H54 (cell line): ENCODE measurements at places on chromosomes 3 and 15.

DNA sequence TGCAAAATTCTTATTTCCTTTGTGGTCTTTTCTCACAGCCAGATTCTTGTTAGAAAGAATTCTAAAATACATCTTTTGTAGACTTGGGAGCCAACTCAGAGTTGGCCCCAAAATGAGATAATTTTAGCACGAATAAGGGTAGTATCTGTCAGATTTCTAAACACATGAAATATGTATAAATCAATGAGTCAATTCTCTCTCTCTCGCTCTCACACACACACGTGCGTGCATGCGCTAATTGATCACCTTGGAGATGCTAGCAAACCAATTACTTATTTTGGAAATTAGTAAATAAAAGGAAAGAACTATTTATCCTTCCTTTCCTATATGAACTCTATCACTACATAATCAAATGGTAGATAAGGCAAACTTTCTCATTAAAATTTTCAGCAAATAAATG is 32.9 kb upstream of the PIK3R4 start:
- no peak for DNase-seq

DNA sequence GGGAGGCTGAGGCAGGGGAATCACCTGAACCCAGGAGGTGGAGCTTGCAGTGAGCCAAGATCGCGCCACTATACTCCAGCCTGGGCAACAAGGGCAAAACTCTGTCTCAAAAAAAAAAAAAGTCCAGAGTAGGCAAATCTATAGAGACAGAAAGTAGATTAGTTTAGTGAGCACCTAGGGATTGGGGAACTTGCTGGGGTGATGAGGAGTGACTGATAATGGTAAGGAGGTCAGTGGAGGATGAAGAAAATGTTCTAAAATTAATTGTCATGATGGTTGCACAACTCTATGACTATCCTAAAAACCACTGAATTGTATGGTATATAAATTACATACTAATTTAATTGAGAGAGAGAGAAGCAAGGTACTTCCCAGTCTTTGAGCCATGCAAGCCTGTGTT is 27.8 kb upstream of the LYZL4 start:
- no peak for DNase-seq

DNA sequence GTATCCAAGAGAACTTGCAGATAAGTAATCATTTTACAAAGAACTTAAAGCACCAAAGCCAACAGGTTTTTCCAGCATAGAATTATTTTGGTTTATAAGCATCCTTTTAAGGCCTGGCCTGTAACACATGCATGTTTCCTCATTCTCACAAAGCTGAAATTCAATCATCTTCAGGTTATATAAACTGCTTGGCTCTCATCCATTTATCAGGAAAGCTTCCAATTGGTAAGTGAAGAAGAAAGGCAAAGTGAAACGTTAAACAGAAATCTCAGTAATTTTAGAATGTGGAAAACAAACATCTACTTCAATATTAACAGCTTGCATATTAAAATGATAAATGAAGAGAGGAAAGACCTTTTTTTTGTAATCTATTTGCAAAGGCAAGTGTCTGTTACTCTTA is 1.6 kb downstream of the SERP1 start:
- DNase-seq: no peak

- DNase-seq: no peak
Measured at GRCh38 chr15:77525400-77525811, 104.7 kb downstream of the HMG20A start.

DNA sequence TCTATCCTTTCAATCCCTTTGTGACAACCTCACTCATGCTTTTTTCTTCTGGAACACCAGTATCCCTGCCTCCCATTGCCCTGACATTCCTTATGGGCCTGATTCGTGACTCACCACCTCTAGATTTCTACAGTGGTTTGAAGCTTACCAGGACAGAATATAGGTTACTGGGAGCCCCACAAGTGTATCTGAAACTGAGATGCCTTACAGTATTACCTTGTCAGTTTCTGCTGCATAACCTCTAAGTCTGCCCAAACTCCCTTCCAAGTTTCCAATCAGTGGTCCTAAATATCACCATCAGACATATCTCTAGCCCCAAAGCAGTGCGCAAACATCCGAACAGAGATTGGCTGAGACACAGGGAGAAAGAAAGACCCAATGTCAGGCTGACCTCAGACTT is 5.6 kb downstream of the CPB1 start:
- no peak for DNase-seq

DNA sequence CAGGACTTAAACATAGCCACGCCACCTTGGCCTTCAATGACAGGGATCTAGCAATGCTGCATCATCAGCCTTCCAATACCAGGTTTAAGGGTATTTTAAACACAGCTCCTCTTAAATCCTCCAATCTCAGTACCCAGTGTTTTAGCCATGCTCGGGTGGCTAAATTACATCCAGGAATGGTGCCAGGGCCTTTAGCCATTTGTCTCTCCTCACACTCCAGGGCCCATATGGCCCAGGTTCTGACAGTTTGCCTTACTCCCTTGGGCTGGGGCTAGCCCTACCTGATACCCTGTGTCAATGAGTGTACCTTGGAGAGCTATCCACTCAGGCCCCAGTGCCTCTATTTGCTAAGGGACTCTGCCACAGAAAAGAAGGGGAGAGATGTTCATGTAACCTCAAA is 29.4 kb downstream of the ZNF589 start:
- no peak for DNase-seq

DNA sequence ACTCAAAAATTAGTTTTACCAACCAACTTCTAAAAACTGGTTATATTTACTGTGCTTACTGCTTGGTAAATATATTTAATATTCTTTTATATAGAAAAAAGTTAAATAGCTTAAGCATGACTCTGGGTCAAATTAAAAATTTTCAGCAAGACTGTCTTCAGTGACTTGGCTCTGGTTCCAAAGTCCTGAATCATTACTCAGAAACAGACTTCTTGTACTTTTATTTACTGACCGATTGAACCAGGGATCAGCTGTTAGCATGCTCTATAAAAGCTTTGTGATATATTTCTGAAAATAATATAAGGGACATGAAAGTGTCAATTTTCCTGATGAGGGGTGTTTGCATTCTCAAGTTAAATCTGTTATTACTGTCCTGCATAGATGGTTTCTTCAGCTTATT is 164.3 kb downstream of the MCTP2 start:
- no peak for DNase-seq

- DNase-seq: no peak
Measured at GRCh38 chr3:143000528-143000927, 842 bp upstream of the U2SURP start.

- DNase-seq: no peak
Measured at GRCh38 chr15:73455876-73456275, 12.9 kb downstream of the REC114 start.

- no peak for DNase-seq
Measured at GRCh38 chr15:98017150-98017964, 56.9 kb downstream of the ARRDC4 start.

GRCh38 chr15:93488296-93488713 is 399.3 kb upstream of the RGMA start:
- no peak for DNase-seq

- no peak for DNase-seq
Measured at GRCh38 chr3:118400886-118401285, 633.8 kb downstream of the IGSF11 start.

- no peak for DNase-seq
Measured at GRCh38 chr3:147851062-147851461, 441.9 kb downstream of the ZIC1 start.

GRCh38 chr3:34056181-34056910 is 257.9 kb downstream of the PDCD6IP start:
- no peak for DNase-seq

- no peak for DNase-seq
Measured at GRCh38 chr3:160774172-160774571, 18.1 kb downstream of the PPM1L start.

DNA sequence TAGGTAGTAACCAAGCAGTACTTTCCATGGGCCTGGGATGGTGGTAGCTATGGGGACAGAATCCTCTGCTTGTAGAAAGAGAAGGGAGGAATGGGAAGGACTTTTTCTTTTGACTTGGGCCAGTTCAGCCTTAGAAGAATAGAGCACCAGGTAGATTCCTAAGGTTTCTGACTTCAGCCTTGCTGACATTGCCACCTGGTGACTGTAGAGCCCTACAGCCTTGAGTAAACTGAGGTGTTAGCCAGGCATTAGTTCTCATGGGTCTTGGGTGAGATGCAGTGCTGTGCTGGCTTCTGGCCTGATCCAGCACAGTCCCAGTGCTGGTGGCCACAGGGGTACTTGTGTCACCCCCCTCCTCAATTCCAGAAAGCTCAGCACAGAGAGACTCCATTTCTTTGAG is 171.1 kb downstream of the ZBBX start:
- DNase-seq: no peak

DNA sequence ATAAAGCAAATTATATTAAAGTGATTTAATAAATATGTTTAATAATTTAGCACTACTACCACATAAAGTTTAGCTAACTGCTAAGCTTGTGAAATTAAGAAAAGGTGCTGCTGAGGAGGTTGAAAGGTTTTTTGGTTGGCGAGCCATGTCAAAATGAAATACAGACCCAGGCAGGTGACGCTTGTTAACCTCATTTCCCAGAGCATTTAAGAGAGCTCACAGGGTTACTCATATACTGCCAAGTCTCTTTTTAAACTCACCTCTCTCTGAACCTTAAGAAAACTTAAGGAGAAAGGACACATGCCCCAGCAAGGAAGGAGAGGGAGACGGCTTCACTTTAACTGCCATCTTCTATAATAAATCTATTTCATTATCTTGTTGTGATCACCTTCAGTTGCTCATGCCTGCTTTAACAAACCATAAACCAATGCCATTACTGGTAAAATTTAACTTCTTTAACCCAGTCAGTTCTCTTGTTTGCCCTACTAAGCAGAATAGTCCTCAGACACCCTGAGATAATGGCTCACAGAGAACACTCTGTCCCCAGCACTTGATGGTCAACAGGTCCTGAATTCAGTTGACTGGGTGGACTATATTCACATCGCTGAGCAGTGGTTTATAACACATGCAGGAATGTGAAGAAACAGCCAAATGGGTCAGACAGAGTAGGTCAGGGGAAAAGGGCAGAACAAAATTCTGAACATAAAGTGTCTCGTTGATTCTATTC is 540.1 kb downstream of the UNC13C start:
- no peak for DNase-seq

GRCh38 chr3:23805210-23805632 is 534 bp upstream of the UBE2E1 start:
- no peak for DNase-seq

GRCh38 chr3:132343018-132343612 is 25.9 kb downstream of the ACP3 start:
- no peak for DNase-seq

- DNase-seq: peak; percentile 7
Measured at GRCh38 chr3:153756816-153757215, 364.4 kb upstream of the ARHGEF26 start.

- DNase-seq: no peak
Measured at GRCh38 chr3:52076896-52077780, 20.8 kb upstream of the DUSP7 start.

GRCh38 chr3:39185326-39185958 is 7.0 kb downstream of the XIRP1 start:
- no peak for DNase-seq

DNA sequence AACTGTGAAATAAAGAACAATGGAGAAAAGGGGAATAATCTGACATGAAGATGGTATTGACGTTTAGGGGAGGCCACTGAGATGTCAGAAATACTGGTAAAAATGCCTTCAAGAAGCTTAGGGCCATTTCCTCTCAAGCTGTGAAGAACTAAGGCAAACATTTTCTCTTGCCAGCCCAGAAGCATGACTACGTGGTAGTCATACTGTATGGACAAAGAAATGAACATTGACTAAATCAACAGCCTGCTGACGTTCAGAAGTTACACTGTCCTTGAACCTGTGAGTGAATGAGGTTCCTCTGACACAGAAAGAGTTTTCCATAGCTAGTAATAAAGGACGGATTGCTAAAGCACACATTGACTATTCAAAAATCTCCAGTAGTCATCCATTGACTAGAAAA is 121.0 kb downstream of the P3H2 start:
- no peak for DNase-seq

DNA sequence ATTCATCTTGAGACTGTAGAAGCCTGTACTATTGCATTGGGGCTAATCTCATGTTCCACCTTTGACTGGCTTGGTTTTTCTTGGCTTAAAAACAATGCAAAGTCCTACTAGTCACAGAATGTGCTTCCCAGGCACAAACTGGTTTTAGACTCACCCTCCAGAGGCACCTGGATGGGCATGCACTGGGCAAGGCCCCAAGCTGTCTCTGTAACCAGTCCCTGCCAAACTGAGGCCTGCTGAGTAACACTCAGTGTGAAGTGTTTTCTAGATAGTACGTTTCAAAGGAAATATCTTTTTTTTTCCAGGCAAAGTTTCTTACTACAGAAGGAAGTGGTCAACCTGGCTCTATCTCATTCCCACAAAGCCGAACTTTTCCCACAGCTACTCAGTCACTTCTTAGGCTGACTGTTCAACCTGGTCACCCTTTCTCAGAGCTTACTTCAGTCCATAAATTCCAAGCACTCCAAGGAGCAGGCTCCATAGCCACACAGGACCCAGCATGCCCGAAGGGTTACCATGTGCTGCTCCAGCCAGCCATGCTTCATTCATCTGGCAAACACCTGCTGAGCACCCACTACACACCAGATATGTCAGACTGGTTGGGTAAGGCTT is 57.4 kb downstream of the NPTN start:
- no peak for DNase-seq

DNA sequence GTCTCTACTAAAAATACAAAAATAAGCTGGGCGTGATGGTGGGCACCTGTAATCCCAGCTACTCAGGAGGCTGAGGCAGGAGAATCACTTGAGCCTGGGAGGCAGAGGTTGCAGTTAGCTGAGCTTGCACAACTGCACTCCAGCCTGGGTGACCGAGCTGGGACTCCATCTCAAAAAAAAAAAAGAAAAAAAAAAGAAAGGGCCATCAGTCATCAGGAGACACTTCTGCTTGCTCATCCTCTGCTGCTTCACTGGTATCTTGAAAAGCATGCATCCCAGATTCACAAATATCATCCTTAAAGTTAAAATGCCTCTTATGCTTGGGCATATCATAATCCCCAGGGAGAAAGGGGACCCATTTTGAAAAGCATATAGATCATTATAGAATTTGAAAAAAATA is 176.6 kb upstream of the NR2F2 start:
- DNase-seq: no peak

DNA sequence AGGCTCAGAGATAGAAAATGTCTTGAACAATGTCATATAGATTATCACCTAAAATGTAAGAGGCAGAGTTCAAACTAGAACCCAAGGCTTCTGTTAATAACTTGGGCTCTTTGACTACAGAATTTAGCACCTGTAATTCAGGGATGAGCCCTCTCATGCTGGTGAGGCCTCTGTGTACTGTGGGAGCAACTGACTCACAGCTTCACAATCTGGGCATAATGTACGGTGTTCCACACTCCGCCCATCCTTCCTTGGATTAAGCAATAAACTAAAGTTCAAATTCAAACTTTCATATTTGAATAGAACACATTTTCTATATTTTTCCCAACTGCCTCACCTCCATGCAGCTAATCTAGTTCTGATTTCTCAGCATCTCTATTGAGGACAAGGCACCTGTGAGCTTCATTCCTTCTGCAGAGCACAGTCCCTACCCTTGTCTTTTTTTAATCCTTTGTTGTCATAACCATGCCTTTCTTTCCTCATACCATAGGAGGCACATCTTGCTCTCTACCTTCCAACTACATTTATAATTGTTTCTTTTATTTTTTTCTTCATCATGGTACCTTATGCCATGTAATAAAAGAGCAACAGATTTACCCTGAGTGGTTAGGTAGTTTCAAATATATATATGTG is 392.1 kb downstream of the NLGN1 start:
- peak; percentile 2 for DNase-seq
